Natural killer cell (primary cell): ENCODE measurements at places on chromosomes 4 and X.

DNA sequence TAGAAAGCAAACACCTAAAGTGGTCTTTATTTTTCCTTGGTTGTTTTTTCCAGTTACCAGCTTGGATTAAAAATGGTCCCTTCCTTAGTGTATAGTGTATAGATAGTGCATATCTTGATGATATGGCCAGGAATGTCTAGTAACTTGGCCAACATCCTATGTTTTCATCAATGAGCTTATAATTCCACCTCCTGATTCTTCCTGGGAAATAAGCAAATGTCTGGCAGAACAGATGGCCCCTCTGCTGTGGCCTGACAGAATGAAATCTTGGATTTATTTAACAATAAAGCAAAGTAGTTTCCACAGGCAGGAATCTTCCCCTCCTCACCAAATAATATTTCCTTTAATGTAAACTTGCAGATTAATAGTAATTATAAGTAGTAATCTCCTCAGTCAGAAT is 6.1 kb downstream of the SCARB2 start:
- no peak for DNase-seq

DNA sequence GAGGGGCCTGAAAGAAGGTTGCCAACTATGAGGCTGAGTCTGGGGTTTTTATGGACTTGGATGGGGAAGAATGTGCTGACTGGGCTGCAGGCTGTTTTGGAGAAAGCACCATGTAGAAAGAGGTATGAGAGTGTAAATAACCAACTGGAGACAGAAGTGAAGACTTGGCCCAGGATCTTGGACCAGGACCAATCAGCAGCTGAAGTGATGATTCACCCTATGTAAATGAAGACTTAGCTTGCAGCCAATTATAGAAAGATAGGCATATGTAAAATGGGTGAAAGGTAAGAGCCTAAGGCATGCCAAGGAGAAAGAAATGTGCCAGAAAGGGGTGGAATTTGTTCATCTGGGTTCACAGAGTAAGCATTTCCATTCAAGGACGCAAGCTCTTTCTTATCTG is 856.7 kb upstream of the PRKX start:
- no peak for DNase-seq

DNA sequence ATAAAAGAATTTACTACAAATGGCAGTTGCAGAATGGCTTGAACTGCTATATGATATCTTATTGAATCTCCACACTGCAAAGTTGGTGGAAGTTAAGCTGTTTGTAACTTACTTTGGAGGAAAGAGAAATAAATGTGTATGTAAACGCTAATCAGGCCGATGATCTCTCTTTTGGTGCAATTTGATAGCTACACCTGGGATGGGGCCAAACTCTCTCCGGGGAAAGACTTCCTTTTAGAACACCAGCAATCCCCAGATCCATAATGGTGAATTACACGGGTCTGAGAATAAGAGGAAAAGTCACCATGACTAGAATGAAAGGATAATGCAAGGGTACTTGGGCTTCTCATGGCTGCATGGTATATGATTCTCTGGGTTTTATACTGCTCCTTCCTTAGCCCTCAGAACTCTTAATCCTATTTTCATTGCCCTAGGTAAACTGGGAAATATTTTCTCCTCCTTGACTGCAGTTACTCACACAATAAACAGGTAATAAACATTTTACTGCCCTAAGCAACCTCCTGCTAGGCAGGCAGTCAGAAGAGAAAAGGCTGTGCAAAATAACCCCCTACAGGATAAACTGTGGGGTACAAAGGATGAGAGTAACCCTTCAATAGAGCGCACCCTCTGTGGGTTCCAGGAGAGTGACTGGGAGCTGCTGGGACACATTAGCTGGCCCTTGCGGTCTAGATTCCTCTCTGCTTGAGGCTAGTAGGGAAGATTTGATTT is 109.3 kb downstream of the MGST2 start:
- DNase-seq, result no peak

GRCh38 chrX:12582649-12583048 is 208.6 kb upstream of the PRPS2 start:
- DNase-seq, result no peak

GRCh38 chrX:115333446-115333845 is 43.9 kb downstream of the LUZP4 start:
- DNase-seq, result no peak

GRCh38 chr4:17283251-17283650 is 228.6 kb downstream of the QDPR start:
- no peak for DNase-seq

DNA sequence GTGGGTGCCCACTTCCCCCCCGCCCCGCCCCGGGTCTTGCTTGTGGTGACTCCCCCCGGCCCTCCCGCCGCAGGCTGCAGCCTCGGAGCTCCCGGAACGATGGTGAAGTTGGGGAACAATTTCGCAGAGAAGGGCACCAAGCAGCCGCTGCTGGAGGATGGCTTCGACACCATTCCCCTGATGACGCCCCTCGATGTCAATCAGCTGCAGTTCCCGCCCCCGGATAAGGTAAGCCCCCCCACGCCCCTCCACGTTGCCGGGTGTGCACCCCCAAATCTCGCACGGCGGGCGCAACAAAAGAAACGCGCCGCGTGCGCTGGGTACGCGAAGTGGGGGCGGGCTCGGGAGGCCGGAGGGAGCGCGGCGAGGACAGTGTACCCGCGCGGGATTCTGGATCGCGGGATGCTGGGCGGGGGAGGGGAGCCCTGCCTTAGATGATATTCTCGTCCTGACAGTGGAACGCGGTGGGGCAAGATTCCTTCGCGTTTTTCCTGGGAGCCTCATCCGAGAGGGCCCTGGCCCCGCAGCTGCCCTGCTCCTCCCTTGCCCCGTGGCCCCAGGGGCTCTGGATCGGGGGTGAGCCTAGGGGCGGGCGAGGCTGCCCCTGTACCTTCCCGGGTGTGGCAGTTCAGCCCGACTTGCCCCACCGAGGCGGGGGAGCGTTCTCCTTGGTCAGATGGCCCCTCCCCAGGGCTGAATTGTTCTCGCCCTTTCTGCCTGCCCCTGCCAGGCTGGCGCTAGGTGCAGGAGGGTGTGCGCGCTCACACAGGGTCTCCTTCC is 819 bp downstream of the NSG1 start:
- no peak for DNase-seq

DNA sequence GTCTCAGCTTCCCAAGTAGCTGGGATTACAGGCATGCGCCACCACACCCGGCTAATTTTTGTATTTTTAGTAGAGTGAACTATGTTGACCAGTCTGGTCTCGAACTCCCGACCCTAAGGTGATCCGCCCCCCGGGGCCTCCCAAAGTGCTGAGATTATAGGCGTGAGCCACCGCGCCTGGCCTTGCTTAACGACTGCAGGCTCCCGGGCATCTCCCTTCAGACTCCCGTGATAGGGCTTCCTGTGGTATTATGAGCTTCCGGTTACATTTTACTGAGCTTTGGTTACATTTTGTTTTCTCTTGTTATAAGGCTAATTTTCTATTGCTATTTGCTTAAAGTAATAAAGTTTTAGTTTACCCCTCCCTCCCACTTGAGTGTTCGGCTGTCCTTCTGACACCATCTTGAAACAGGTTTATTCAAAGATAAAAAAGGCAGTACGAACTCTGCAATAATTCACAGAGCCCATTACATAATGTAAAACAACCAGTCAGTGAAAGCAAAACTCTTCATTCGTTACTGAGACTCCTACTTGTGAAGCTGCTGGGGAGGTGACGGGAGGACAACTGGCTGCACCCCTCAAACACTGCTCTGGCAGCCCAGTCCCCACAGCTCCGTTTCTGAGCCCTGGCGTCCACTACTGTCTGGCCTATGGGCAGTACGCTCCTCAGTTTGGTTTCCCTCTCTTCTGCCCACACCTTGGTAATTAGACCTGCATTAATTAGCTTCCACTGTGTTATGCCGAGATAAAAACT is 795.7 kb upstream of the SLIT2 start:
- no peak for DNase-seq

DNA sequence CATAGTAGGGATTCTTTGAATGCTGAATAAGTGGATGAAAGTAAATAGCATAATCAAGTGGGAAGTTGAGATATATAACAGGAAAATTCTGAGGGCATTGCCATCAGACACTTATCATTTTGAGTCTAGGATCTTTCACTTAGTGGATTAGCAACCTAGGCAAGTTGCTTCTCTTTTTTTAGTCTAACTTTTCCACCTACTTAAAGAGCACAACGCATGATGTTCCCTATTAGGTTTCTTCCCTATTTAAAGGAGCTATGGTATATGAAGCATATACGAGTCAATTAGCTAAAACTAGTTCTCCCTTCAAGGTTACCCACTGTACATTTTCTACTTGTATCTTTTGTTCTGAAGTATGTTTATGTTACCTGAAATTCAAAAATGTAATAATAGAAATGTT is 67.1 kb upstream of the HS3ST1 start:
- DNase-seq, result no peak

GRCh38 chr4:180449395-180449956 is 1793.7 kb upstream of the TENM3 start:
- no peak for DNase-seq

DNA sequence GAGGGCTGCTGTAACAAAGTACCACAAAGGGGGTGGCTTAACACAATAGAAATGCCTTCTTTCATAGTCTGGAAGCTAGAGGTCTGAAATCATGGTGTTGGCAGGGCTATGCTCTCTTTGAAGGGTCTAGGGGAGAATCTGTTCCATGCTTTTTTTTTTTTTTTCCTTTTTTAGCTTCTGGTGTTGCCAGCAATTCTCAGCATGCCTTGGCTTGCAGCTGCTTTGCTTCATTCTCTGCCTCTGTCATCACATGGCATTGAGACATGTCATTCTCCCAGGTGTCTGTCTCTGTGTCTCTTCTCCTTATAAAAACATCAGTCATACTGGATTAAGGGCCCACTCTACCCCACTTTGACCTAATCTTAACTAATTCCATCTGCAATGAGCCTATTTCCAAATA is 78.6 kb upstream of the BOD1L1 start:
- DNase-seq, result no peak

- no peak for DNase-seq
Observed at GRCh38 chr4:47469951-47470350, 6.4 kb upstream of the COMMD8 start.

DNA sequence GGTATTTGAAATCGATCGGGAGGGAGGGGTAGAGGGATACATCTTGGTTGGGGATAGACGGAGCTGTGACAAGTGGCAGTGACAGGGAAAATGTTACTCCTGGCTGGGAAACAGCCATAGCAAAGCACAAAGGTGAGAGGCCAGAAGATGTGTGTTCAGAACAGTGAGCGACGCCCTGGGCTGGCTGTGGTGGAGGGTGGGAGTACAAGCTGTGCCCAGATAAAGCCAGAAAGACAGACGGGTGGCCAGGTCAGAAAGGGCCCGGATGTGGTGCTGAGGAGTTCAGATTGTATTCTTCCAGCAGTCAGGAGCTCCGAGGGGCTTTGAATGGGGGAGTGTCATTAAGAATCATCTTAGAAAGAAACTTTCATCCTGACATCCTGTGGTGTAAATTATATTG is 27.9 kb downstream of the CCDC149 start:
- no peak for DNase-seq

DNA sequence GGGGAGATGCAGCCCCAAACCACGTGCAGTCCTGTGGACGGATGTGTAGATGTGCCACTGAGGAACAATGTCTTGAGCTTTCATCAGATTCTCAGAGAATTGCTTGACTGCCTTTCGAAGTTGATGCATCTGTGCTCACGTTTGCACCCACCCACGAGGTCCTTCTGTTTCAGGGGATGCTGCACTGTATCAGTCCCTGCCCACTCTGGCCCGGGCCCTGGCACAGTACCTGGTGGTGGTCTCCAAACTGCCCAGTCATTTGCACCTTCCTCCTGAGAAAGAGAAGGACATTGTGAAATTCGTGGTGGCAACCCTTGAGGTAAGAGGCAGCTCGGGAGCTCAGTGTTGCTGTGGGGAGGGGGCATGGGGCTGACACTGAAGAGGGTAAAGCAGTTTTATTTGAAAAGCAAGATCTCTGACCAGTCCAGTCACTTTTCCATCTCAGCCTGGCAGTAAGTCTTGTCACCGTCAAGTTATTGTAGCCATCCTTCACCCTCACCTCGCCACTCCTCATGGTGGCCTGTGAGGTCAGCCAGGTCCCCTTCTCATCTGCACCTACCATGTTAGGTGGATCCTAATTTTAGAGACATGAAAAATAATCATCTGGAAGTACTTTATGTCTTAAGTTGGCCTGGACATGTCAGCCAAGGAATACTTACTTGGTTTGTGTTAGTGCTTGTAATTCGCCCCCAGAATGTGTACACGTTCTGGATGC is 36.4 kb upstream of the MSANTD1 start:
- peak; percentile 7 for DNase-seq

DNA sequence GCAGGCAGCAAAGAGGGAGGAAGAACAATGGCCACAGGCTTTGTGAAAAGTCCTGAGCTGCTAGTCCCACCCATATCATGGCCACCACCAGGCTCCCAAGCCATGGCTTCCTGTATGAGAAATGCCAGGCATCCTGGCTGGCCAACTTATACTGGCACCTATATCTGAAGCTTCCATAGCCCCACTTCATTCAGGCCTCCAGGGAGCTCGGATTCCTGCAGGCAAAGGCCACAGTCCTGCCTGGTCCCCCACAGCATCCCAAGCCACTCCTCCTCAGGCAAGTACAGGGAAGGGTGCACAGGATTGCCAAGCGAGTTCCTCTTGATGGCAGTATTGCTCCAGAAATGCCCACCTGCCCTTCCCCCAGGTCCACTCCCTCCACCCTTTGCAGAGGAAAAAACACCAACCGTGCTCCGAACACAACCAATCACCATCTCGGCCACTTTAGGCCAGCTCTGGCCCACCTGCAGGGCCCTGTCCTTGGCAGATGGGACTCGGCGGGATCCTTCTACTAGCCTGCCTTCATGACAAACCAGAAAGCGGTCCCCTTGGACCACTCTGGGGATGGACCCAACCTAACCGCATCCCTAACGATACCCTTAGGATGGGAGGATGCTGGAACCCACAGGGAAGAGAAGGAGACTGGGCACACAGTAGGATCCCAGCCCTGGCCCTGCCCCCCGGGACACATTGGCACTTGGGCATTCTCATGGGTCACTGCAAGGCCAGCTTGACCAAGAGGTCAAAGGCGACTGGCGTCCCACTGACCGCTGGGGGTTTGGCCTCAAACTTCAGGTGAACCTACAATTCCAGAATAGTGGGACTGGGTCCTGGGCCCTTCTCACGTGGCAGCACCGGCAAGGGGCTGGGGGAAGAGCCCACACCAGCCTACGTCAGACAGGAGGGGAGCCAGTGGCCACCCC is 220.4 kb upstream of the AGTR2 start:
- DNase-seq, result no peak

DNA sequence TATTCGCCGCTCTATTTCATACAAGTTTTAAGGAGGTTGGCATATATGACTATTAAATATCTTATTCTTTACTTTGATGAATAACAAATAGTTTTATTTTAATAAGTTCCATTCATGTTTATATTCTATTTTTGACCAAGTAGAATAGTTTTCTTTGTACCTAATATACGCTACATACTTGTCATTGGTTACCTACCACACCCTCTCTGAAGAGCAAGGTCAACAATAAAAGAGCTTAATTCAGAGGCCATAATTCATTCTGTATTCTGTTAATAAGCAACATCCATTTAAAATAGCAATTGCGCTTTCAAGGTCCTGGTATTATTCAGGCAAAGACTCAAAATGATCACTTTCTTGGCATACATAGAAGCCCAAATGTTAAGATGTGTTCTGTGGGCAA is 24.3 kb upstream of the RBPJ start:
- no peak for DNase-seq
